ENCODE measurements at places on chromosomes 4 and X. TPM values are rescaled to one million over a fixed set of nuclear protein-coding genes. Genes with fewer than 3 reads are reported as not detected.

GPRASP1 gene
- 74.0 TPM for total RNA-seq

RAB33A gene
- 14.5 TPM for total RNA-seq

GAGE12J gene
- total RNA-seq: not detected

EREG gene
- not detected for total RNA-seq

PRSS12 gene
- total RNA-seq: not detected

WDFY3 gene
- total RNA-seq: 1.0 TPM

SCRG1 gene
- total RNA-seq: not detected

ARMCX2 gene
- 19.8 TPM for total RNA-seq

CENPE gene
- 0.44 TPM for total RNA-seq

Measured in naive thymus-derived CD8-positive, alpha-beta T cell (primary cell).